GM23338 (cell line): ENCODE measurements at places on chromosomes 5 and 9. TPM values are rescaled to one million over a fixed set of nuclear protein-coding genes. Genes with fewer than 3 reads are reported as not detected.

DNA sequence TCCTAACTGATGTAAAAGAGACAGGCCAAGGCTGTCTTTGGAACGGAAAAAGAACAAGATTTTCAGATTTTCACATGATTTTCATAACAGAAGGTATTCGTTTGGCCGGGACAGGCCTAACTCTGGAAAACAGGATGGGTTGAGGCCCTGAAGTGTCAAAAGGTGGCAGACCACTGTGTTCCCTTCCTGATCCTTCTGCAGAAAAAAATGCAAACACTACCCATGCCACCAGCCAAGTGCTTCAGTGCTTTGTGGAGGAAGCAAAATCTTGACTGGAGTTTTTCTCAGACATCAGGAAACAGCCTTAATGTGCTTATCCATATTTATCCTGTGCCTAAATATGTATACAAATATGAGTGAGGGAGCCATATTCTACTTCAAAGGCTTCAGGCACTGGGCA is 113.5 kb upstream of the IL6ST start:
- no peak overlapping the region for H3K4me3 ChIP-seq
- no peaks in the 10 kb centered on the region for H3K36me3 ChIP-seq
- no peaks in the 10 kb centered on the region for H3K4me1 ChIP-seq
- H3K27ac ChIP-seq: no peak overlapping the region

DNA sequence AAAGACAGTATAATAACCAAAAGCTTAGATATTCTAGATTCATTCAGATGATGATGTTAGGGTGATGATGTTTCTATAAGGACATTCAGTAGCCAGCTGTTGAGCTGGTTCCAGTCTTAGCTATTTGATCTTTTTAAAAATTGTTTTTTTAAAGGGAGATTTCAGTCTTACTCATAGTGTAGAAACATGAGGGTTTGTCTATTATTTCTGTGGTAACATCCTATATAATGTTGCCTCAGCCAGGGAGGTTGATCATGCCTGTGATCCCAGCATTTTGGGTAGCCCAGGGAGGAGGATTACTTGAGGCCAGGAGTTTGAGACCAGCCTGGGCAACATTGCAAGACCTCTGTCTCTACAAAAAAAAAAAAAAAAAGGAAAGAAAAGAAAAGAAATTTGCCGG is 167.8 kb downstream of the DOCK2 start:
- no peak for DNase-seq
- peaks cover 28% of the 10 kb centered on the region for H3K4me1 ChIP-seq
- no peak overlapping the region for H3K27ac ChIP-seq

The ARID3C gene
- total RNA-seq: 0.49 TPM in 1 of 2 replicates, not detected in the other

The DOLPP1 gene
- 30.0 and 31.9 TPM in 2 replicates for total RNA-seq

DNA sequence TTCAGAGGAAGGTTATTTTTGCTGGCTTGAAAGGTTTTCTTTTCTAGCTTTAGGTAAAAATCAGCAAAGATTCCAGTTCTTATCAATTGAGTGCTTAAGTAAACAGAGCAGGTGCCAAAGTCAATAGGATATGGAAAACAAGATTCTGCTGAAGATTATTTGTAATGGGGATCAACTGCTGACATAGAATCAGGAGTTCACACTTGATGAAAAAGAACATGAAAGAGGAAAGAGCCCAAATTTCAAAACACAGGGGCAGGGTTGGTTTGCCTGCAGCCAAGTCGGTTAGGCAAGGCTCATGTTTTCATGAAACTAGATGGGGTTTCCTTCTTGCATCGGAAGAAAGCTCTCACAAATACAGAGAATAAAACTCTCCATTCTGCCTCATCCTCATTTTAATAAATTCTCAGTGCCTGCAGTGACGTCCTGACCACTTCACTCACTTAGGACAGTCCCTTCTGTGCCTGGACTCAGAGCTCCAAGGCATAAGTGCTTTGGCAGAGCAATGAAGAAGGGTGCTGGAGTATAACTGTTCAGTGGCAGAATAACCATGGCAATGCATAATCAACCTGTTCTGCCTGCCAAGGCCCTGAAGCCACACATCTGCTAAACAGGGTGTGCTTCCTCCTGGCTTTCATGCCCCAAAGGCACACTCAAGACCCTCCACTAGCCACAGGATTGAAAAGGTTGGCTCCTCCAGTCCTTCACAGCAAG is 179.6 kb downstream of the GNAQ start:
- H3K4me3 ChIP-seq: no peak overlapping the region
- no peak for DNase-seq
- H3K27me3 ChIP-seq: no peaks in the 10 kb centered on the region

DNA sequence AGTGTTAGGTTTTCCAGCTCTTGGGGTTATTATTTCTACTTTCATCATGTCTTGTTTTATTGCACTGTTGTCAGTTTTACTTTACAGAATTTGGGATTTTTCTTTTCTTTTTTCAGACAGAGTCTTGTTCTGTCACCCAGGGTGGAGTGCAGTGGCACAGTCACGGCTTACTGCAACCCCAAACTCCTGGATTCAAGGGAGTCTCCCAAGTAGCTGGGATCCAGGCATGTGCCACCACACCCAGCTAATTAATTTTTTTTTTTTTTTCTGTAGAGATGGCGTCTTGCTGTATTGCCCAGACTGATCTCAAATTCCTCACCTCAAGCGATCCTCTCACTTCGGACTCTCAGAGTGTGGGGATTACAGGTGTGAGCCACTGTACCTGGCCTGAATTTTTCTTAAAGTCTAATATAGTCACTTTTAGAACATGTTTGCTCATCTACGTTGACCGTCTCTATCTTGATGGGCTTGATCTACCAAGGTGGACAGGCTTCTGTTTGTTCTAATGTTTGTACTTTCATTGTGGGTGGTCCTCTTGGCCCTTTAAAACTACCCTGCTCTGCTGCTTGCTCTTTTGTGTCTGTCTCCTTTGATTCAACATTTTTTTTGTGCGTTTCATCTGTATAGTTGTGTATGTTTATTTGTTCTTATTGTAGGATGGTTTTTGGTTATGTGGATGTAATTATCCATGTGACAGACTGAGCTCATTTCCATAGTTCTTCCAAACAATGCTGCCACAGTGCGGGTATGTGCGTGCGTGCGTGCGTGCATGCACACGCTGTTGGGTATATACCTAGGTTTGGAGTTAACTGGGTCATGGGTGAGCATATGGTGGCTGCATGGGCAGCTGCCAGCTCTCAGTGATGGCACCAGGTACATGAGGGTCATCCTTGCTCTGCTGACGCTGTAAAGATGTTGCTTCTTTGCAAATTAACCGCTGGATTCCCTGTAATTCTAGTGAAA is 18.1 kb downstream of the PRRC2B start:
- no peak overlapping the region for H3K4me3 ChIP-seq
- 0 out of 2 replicates have a peak, but pooled peaks cover 2% of the 10 kb centered on the region for H3K36me3 ChIP-seq
- H3K27ac ChIP-seq: peak overlapping the region; percentile 40; the same call in 1 of the 2 replicates
- DNase-seq: no peak

The WDR38 gene
- total RNA-seq: not detected in 2 replicates

The GABRG2 gene
- total RNA-seq: 3.1 and 3.5 TPM in 2 replicates

The SELENOP gene
- 11.0 and 12.7 TPM in 2 replicates for total RNA-seq

The INSYN2B gene
- 4.4 TPM in 1 of 2 replicates, not detected in the other for total RNA-seq

The CD14 gene
- not detected in 2 replicates for total RNA-seq

- H3K27me3 ChIP-seq: no peaks in the 10 kb centered on the region
Measured at GRCh38 chr5:61816585-61817450, 484.8 kb downstream of the ZSWIM6 start.

DNA sequence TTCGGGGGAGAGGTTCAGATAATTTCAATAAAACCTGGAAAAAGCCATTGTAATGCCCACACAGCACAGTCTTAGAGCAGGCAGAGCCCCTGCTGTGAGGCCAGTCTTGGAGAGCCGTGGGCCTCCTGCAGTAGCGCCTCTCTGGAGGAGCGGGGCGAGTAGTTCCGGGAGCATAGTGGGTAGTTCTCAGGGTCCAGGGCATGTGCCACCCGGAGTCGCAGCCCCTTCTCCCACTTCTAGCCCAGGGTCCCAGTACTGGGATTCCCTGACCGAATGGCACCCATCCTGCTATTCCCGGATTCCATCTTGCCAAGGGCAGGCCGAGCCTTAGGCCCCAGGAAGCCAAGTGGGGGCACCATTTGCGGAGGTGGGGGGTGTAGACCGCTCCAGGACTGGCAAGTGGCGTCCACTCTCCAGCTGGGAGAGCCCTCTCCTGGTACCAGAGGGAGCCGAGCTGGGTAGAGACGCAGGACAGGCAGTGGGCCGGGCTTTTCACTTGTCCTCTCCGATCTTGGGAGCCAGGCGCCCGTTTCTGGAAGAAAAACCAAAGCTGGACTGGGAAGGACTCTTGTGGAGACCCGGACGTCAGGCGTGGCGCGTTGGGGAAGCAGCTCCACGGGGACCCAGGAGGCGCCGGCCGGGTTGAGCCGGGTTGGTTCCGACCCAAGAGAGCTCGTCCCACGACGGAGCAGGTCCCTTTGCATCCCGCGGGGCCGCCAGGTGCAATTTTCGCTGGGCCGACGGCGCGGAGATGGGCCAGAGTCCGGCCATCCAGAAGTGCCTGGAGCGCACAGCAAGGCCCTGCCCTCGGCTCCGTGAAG is 12.1 kb downstream of the PROP1 start:
- no peaks in the 10 kb centered on the region for H3K36me3 ChIP-seq
- no peak for DNase-seq
- H3K4me1 ChIP-seq: no peaks in the 10 kb centered on the region
- peak overlapping the region; percentile 47 for H3K4me3 ChIP-seq
- H3K27ac ChIP-seq: no peak overlapping the region

The PNPLA7 gene
- 0.39 and 0.80 TPM in 2 replicates for total RNA-seq

The RNF208 gene
- total RNA-seq: 1.4 and 1.9 TPM in 2 replicates

DNA sequence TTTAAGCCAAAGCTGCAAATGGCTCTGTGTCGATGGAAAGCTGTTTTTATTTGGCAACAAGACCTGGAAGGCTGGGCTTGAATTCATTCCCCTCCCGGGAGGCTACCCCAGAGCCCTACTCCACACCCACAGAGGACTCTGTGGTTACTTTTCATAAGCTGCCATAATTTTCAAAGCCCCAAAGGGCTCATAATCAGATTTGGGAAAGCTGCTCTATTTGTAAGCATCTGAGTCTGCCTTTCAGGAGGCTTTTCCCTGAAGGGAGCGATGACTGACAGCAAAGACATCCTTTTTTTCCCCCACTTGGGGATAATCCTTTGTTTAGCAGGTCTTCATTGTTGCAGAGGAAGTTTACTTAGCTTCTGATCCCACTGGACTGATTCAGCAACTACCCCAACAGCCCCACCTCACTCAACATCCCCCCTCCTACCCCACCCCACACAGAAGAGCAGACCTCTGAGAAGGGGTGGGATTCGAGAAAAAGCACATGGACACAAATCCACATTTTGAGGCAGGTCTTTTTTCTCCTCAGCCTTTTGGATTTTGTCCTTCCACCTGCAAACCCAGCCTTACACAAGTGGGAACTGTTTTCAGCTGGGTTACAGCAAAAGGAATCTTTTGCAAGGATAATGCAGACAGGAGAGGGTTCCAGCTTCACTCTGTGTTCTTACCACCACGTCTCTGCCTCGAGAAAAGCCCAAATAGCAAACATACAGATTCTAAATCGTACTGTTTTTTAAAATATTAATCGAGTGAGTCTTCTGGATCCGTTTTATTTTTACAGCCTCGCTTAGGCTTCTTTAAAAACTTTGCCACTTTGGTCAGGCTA is 244.4 kb upstream of the TUT7 start:
- DNase-seq: no peak
- H3K27ac ChIP-seq: no peak overlapping the region
- peaks cover 20% of the 10 kb centered on the region; the same call in 1 of the 2 replicates for H3K4me1 ChIP-seq
- no peak overlapping the region for H3K4me3 ChIP-seq
- H3K36me3 ChIP-seq: no peaks in the 10 kb centered on the region
- no peaks in the 10 kb centered on the region for H3K27me3 ChIP-seq

GRCh38 chr5:35440409-35440808 is 177.3 kb upstream of the SPEF2 start:
- no peak overlapping the region for H3K4me3 ChIP-seq
- DNase-seq: no peak
- no peaks in the 10 kb centered on the region for H3K27me3 ChIP-seq
- H3K36me3 ChIP-seq: no peaks in the 10 kb centered on the region

The TOR1A gene
- 33.9 and 45.7 TPM in 2 replicates for total RNA-seq

DNA sequence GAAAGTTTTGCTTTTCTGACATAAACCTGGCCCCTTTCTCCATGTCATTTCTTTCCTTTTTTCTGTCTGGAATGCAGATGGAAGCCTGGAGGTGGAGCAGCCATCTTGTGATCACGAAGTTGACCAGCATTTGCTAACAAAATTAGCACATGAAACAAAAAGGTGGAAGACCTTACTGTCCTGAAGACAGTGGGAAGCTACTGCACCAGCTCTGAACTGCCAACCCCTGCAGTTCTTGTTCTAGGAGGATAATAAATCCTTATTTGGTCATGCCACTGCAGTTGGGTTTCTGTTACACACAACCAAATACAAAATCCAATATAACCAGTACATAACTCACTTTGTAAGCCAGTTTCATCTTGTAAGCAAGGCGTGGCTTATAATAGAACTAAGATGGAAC is 249.4 kb upstream of the TBCA start:
- peaks cover 5% of the 10 kb centered on the region; the same call in 1 of the 2 replicates for H3K4me1 ChIP-seq
- no peaks in the 10 kb centered on the region for H3K36me3 ChIP-seq
- H3K27me3 ChIP-seq: peaks cover 34% of the 10 kb centered on the region
- no peak overlapping the region for H3K4me3 ChIP-seq
- DNase-seq: peak; percentile 65

- no peak overlapping the region for H3K27ac ChIP-seq
- H3K4me3 ChIP-seq: no peak overlapping the region
- H3K27me3 ChIP-seq: no peaks in the 10 kb centered on the region
- DNase-seq: peak; percentile 62
Measured at GRCh38 chr5:66436721-66437120, 159.5 kb upstream of the MAST4 start.

- no peak overlapping the region for H3K27ac ChIP-seq
- no peaks in the 10 kb centered on the region for H3K27me3 ChIP-seq
- DNase-seq: no peak
- H3K4me3 ChIP-seq: no peak overlapping the region
Measured at GRCh38 chr5:134935711-134936602, 31.0 kb downstream of the PCBD2 start.

The RALGDS gene
- 15.5 and 20.3 TPM in 2 replicates for total RNA-seq

The GAPT gene
- total RNA-seq: not detected in 2 replicates

DNA sequence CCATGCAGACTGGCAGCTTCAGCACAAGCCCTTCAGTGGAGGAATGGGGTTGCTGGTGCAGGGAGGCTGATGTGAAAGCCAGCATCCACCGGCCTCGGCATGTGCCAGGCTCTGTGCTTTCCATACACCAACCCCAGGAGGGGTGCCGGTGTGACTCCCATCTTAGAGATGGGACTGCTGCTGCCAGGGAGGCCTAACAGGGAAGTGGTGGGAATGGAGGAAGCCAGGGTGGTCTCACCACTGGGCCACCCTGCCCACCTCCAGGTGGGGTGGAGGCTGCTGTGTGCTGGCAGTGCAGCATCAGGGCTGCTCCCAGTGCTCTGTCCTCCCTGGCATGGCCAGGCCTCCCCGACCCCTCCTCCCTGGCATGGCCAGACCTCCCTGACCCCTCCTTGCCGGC is 32.8 kb upstream of the PITX1 start:
- no peak overlapping the region for H3K27ac ChIP-seq
- no peaks in the 10 kb centered on the region for H3K27me3 ChIP-seq
- no peaks in the 10 kb centered on the region for H3K36me3 ChIP-seq
- DNase-seq: no peak
- H3K4me1 ChIP-seq: no peaks in the 10 kb centered on the region

DNA sequence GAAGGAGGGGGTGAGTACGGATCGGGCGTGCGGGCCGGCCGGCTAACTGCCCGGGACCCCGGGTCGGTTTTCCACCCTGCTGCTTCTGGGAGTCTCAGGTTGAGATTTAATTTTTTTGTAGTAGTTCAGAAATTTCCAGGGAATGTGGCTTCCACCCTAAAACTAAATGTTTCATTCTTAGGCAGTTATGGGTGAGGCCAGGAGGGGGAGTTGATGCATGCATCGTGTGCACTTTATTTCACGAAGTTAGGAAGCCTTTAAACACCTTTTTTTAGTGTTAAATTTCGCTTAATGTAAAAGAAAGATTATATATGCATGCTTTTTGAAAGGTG is 905 bp downstream of the CDK9 start:
- peaks cover 11% of the 10 kb centered on the region for H3K4me1 ChIP-seq
- DNase-seq: no peak
- peaks cover 49% of the 10 kb centered on the region for H3K36me3 ChIP-seq
- peak overlapping the region; percentile 99 for H3K4me3 ChIP-seq
- no peaks in the 10 kb centered on the region for H3K27me3 ChIP-seq

The ANKRD55 gene
- total RNA-seq: not detected in 2 replicates
